ENCODE measurements at places on chromosomes 4 and X. TPM values are rescaled to one million over a fixed set of nuclear protein-coding genes. Genes with fewer than 3 reads are reported as not detected.

GRCh38 chr4:107740950-107741701, 21.1 kb upstream of the PAPSS1 start:
- no peak for DNase-seq

The KLHL8 gene
- 7.2 TPM for total RNA-seq

DNA sequence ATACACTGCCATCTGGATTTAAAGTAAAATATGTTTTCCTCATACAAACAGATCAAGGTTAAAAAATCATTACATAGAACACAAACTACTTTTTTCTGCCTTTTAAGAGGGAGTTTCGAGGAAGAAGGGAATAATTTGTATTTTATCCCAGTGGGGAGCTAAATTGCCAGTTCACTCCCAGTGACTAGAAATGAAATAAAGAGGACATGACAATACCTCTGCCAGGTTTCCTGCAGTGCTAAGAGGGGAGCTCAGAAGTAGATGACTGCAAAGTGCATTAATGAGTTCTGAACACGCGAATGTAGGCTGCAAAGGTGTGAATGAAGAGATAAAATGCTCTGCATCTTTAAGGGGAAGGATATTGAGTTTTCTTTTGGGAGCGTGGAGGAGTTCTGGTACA, 69.7 kb downstream of the SRPX start:
- no peak for DNase-seq

The SLC7A11 gene
- total RNA-seq, result 5.1 TPM

- DNase-seq, result no peak
Measured at GRCh38 chrX:128052303-128052702, at the start of gene ACTRT1. Gene ACTRT1 (minus strand): TSS chrX:128052403. CDS start chrX:128052206, 197 bp downstream.

DNA sequence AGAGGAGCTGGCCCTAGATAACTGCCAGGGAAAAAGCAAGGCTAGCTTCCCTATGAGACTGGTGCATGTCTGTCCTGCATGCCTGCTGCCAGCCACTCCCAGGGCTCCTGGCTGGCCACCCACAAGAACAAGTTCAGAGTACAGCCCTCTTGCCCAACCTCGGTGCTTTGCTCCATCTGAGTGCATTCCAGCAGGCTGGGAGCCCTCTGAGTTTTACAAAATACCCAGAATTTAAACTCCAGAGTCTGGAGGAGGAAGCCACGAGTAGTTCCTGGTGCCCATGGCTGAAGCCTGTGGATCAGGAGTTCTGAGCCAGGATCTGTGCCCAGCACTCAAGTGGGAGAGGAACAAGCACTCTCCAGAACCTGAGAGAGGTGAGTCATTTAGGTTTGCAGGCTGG, 111.6 kb downstream of the MAGEE2 start:
- DNase-seq, result no peak

DNA sequence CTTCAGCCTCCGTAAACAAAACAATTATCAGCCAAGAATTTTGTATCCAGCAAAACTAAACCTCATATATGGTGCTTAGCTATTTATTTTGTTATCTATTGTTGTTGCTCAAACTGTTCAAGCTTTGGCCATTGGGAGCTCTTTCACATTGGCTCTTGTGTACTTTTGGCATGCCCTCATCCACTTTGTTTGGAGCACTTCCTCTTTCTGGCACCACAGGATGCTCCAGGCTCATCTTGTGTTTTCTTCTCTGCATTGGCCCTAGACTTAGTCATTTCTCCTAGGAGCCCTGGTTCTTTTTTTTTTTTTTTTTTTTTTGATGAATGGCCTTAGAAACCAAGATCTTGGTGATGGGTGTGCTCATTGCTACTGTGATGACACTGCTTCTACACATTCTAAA, 74.5 kb downstream of the DIPK2B start:
- no peak for DNase-seq

The NLGN4X gene
- total RNA-seq, result 51.3 TPM

The TMEM271 gene
- not detected for total RNA-seq

GRCh38 chr4:3074846-3075651, 568 bp downstream of the HTT start:
- peak; percentile 70 for DNase-seq

DNA sequence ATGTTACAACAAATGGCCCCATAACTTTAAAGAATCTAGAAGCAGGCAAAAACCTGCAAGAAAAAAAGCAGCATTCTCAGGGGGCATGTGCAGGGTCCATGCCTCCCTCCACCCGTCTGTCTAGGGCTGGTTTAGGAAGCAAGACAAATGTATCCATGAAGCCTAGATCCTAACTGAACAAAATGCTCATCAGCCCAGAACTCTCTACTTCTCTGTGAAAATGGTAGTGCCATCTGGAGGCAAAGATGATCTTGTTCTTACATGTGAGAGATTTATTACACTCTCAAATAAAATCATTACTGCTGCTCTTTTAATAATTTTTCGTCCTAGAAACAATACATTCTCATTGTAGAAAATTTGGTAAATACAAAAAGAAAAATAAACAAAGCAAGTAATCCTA, 26.7 kb downstream of the NR3C2 start:
- no peak for DNase-seq

- peak; percentile 36 for DNase-seq
Measured at GRCh38 chrX:151505796-151506195, 57.7 kb upstream of the PASD1 start.

- DNase-seq, result no peak
Measured at GRCh38 chr4:34158878-34159277, 2085.4 kb downstream of the ARAP2 start.

GRCh38 chr4:19386786-19387185, 864.9 kb upstream of the SLIT2 start:
- DNase-seq, result no peak

DNA sequence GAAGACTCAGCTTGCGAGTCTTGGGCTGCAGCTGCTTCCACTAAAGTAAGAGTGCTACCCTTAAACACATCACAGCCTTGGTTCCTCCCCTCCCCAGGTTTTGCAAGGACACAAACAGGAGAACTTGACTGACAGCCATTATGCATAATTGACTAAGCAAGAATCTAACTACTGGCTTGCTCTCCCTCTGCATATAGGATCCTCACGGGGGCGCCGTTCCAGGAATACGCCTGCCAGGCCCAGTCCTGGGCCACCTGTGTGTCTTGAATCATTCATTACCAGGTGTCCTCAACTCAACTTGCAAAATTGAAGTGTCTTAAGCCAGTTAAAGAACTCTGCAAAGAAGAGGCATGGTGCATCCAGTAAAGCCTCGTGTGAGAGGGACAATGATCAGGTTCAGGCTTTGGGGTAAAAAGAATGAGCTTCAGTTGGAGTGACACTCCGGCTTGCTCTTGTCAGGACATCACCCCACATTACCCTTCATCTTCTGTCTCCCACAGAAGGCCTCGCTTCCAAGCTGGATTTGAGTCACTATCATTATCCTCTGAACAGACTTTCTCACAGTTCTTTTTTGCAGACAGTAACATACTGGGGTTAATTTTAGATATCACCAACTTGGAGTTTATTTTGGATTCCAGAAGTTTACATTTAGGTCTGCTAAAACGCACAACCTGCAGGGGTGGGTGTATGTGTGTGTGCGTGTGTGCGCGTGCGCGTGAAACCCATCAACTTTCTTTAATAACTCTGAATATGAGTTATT, 273.5 kb upstream of the HS3ST1 start:
- DNase-seq, result no peak

The HPGDS gene
- 0.33 TPM for total RNA-seq

GRCh38 chr4:98706200-98706813, 47.9 kb upstream of the TSPAN5 start:
- no peak for DNase-seq

The RBM47 gene
- total RNA-seq, result 4.6 TPM

The SUPT20HL1 gene
- total RNA-seq, result not detected

GRCh38 chrX:123339221-123339905, 155.3 kb downstream of the GRIA3 start:
- no peak for DNase-seq

DNA sequence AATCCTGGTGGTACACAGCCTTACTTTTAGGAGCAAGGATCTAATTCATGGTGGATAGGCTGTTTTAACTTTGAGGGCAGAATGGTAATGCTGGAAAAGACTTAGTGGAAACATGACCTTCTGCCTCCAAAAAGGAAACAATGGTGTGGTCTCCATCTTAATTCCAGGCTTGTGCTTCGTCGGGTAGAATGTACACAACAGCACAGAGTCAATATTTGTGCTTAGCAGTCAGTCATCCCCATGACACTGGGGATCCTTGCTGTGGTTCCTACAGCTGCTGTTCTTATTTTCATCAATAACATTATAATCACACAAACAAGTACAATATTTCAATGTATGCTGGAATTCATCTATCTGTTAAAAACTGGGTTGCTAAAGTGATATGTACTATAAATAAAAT, 104.4 kb downstream of the HHIP start:
- no peak for DNase-seq

DNA sequence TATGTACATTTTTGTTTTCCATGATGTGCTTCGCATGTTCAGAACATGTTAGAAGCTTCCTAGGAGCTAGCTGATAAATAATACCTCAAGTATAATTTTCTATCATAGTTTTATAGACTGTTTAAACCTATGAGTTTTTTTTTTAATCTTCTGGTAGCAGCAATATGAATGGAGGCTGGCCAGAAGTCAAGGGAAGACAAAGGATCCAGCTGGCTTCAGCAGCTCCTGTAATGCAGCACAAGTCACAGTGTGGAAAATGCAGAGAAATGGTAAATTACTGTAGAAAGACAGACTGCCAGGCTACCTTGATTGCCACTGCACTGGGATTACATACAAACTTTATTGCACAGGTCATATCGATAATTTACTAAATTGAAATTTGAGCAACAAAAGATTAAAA, 537.9 kb downstream of the IQCM start:
- no peak for DNase-seq

GRCh38 chr4:184744236-184744635, 10.3 kb upstream of the CENPU start:
- DNase-seq, result no peak

Data from endothelial cell (in vitro differentiated cells).